HS-5 (cell line): ENCODE measurements at places on chromosomes 1 and 21.

- no peak for DNase-seq
Measured at GRCh38 chr1:203629016-203629506, 2.4 kb downstream of the ATP2B4 start.

DNA sequence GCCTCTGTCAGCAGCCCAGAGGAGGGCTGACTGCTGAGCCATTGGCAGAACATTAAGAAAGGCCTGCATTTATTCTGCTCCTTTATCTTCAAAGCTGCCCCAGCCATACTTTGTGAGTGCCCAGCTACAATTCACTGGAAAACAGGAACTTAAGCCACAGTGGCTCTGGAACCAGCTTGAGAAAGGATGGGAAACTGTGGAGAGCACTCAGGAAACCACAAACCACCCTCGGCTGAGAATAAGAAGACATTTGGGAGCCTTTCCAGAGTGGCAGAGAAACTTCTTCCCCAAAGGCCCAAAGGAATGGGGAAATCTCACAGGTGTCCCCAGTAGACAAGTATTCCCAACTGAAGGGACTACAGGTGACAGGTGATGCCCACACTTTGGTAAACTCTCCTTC is 1.8 kb downstream of the LAMB3 start:
- DNase-seq = no peak

DNA sequence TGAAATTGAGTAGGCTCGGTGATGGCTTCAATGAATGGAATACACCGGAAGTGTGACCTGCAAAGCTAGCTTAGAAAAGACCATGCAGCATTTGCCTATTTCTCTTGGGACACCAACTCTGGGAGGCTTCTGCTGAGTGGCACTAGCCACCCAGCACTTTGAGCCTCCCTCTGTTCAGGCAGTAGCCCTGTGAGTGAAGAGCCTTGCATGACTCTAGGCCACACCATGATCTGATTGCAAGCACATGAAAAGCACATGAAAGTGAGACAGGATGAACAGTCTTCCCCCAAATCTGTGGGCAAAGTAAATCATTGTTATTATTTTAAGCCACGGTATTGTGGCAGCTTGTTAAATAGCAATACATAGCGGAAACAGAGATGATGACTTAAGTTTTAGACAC is 2.8 kb downstream of the CD48 start:
- no peak for DNase-seq

GRCh38 chr1:211580303-211580687 is 1.3 kb upstream of the SLC30A1 start:
- DNase-seq = no peak

GRCh38 chr1:54567961-54568360 is 19.9 kb downstream of the ACOT11 start:
- DNase-seq = no peak
